Cerebellar nuclear complex (tissue), 1 donor: ENCODE measurements at places on chromosomes 5 and 9.

GRCh38 chr9:12712532-12712931 is 19.3 kb downstream of the TYRP1 start:
- DNase-seq = no peak

DNA sequence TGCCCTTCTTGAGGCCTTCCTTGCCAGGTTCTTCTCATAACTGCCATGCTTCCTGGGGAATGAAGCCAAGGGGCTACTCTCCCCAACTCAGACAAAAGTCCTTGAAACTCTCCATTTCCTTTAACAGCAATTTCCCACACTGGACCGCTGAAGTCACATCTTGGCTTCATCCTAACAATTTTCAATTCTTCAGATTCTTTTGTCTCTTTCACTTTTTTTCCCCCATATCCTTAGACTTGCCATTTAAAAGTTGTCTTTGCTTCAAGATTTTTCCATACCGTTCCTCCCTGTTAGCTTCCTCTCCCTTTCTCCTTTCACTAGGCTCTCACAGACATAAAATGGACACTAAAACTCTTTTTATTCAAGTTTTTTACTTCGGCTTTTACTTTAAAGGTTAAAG is 93.1 kb upstream of the ITGA1 start:
- DNase-seq = no peak

- no peak for DNase-seq
Measured at GRCh38 chr5:1537603-1538154, 13.9 kb upstream of the LPCAT1 start.

DNA sequence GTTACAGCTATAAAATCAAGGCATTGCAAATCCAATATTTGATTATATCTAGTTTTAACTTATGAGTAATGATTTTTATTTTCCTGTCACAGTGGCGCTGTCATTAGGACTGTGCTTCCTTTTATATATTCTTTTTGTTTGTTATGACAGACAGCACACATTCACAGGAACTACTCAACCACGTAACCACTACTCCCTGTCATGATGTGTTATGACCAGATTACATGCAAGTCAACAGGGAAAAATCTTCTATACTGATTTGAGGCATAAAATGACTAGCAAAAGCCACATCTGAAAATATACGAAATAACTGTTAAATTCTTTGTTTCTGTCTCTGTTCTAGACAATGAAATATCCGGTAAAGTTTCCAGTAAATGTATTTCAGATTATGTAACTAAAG is 25.4 kb downstream of the SREK1 start:
- no peak for DNase-seq

- DNase-seq = no peak
Measured at GRCh38 chr9:129335464-129336129, 157.5 kb upstream of the IER5L start.

DNA sequence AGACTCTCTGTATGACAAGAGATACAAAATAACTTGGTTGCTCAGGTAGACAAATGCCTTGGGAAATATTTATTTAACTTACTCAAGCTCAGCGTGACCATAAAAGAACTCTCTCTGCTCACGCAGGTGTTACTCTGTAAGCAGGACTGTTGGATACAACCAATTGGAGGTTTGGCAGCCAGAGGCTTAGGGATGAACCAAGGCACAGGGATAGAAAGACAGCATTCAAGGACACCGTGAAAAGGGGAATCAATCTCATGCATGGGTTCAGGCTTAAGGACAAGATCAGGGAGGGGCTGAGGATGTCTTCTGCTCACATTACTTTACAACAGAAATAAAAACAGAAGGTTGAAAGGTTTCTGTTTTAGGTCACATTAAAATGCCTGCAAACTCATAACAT is 389.0 kb upstream of the BRINP1 start:
- no peak for DNase-seq

GRCh38 chr9:116360016-116360415 is 206.4 kb downstream of the PAPPA start:
- DNase-seq = no peak

DNA sequence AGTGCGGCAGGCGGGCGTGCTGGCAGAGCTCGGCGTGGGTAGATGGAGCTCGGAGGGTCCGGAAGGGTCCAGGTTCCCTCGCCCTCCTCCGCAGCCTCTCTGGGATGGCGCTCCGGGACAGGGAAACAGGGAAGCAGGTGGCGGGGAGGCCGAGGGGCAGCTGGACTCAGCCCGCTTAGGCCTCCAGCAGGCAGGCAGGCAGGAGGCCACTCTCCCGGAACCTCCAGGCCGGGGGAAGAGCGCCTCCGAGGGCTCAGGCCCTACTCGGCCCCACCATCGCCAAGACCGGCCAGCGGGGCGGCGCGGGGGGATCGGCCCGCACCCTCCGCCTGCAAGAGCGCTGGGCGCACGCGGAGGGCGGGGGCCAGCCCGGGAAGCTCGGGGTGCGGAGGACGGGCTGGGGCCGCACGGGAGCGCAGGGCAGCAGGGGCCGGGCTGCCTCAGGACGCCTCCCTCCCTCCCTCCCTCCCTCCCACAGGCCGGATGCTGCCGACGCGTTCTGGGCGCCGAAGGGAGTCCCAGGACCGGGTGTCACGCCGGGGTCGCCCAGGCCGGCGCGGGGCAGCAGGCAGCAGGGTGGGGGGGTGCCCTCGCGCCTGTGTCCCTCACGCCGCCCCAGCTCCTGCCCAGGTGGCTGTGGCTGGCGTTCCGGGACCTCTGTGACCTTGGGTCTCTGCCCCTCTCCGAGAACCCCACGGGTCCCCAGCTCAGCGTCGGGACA is 977 bp downstream of the MGAT4B start:
- no peak for DNase-seq

DNA sequence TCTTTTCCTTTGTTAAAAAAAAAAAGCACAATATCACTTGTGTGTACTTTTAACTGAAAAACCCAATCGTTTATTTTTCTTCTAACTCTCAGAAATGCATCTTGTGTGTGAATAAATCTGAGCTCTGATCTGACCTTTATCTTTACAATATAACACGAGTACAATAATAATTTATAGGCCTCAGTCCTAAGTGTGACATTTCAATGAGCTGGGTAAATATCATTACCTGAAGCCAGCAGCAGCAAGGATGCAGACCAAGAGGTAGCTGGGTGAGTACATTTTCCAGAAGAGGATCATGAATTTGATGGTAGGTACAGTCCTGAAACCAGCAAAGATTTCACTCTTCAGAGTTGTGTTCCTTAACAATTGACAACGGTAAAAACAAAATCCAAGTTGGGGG is 264.0 kb upstream of the KIF2A start:
- DNase-seq = no peak

DNA sequence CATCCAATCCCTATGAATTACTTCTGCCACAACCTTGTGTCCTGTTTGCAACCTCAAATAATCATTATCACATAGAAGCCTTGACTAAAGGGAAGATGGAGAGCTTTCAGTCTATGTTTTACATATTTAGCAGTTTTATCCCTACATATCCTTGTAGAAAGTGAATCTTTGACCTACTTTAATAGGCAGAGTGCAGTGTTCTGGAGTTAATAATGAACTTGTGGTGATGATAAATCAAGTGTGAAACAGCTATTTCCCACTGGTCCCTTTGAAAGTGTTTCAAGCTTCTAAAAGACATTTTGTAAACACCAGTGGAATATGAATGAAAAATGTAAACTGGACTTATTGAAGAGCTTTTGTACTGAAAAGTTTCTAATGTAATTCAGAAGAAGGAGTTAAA is 406.7 kb downstream of the GABRG2 start:
- no peak for DNase-seq

- no peak for DNase-seq
Measured at GRCh38 chr5:115542651-115543364, 1.8 kb downstream of the FEM1C start.

DNA sequence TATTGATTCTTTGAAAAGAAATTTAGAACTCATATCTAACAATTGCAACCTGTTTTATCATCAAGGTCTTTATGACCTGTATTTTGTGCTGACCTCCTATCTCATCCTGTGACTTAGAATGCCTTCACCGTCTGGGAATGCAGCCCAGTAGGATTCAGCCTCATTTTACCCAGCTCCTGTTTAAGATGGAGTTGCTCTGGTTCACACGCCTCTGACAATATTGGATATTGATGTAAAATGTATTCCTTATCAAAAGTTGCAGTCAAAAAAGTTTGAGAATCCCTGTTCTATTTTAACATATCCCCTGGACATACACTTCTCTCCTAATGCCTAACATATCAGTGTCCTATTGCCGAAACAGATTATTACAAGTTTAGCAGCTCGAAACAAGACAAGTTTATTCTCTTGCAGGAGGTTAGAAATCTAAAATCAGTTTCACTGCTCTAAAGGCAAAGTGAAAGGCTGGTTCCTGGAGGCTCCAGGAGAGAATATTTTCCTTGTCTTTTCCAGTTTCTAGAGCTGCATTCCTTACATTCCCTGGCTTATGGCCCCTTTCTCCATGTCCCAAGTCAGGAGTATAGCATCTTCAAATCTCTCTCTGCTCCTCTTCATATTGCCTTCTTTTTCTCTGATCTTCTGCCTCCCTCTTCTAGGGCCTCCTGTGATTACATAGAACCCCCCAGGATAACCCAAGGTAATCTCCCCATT is 31.5 kb upstream of the LVRN start:
- DNase-seq = no peak

DNA sequence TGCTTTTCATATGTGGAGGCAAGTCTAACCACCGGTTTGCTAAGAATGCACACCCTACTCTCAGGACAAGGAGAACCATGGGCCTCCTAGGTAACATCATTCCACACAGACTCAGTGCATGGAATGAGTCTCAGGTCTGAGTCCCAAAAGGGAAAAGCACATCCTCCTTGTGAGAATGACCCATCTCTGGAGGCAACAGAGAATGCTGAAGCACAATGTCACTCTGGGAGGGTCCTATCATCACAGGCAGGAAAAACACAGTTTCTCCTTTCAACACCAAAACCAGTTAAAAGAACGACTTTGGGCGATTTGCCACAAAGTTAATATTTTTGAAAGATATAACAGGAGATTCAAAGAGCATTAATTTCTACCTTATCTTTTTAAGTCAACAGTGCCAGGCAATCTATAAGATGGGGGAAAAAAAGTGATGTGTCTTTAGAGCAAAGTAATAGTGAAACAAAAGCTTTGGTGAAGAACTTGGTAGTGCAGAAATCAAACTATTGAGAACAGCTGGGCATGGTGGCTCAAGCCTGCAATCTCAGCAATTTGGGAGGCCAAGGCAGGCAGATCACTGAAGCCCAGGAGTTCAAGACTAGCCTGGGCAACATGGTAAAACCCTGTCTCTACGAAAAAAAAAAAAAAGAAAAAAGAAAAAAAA is 97.3 kb downstream of the OXCT1 start:
- DNase-seq = no peak

DNA sequence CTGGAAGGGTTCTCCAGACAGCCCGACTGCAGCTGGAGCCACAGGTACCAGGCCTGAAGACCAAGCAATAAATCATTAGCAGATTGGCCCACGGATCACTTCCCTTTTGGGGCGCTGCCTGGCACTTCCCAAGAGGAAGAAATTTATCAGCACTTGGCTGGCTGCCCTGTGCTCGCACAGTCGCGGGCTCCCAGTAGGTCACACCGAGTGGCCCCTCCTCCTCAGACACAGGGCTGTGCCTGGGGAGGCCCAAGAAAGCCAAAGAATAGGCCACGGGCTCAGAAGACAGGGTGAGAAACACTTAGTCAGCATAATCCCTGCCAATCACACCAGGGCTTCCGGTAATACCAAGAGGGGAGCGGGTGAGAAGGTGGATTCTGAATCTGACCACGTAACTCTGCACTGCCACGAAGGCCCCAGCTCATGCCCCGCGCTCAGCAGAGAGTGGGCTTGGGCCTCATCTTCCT is 115.7 kb upstream of the MSX2 start:
- DNase-seq = no peak

- DNase-seq = no peak
Measured at GRCh38 chr5:68562308-68562707, 346.8 kb downstream of the PIK3R1 start.

DNA sequence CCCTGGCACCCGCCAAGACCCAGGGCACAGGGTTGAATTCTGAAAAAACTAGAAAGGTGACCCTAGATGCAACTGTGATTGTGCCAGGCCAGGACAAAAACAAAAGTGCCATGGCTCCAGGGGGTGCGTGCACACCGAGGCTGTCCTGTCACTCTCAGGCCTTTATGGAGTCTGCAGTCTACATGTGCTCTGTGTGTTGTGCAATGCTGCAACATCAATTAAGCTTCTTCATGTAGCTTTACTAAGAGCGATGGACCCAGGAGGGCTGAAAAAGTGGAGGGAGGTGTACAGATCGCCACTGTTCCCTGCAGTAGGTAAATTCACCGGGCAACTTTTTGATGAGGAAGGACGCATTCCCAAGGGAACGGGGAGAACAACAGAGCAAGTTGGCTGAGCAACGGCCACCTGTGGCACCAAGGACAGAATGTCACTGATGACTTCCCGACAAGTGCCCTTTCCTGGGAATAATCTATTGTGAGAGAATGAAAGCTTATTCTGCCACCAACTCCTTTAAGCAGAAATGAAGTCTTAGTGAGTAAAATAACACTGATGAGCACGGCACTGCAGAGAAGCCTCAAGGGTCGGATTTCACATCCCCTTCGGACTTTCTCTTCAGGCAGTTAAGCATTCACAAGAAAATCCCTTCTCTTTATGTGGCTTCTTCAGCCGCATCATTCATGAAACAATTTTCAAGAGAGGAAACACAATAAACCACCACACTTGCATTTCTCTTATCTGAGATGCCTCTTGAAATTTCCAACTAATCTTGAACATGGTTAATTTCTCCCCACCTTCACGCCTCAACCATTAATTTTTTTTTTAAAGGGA is 149.6 kb downstream of the DROSHA start:
- no peak for DNase-seq

- DNase-seq = no peak
Measured at GRCh38 chr5:108297042-108297601, 84.8 kb downstream of the FBXL17 start.

- no peak for DNase-seq
Measured at GRCh38 chr5:72293495-72294055, 26.5 kb downstream of the MRPS27 start.

DNA sequence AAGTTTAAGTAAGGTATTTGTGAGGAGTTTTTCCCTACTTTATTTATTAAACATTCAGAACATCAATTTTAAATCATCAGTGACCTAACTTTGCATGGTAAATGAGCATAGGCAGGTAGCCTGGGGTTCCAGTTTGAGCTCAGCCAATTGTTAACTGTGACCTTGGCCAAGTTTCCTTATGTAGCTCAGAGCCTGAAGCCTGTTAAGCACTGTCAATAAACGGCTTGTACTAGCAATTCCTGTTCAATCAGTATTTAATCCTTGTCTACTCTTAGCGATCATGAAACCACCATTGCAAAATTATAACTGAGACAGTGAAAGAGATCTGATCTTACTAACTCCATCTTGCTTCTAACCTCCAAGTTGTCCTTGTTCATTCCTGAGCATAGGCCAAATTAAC is 4.7 kb upstream of the SOWAHA start:
- DNase-seq = no peak

GRCh38 chr9:27487927-27488326 is 36.2 kb upstream of the IFNK start:
- DNase-seq = no peak
